T-helper 1 cell (primary cell): ENCODE measurements at places on chromosomes 3 and 15.

DNA sequence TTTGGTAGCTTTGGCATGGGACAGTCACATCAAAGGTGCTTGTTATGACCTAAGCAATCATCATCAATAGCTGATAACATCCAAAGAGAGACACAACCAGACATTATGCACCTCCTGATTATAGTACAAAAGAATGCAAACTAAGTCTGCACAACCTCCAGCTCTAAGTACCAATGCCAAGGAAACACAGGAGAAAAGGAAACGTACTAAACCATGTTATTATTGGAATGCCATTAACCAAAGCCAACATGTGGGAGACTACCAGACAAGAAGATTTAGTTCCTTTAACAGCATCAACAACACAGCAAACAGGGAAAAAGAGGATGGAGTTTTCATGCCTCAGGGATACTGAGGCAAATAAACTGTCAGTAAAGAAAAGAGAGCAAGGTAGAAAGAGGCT is 61.4 kb downstream of the CD47 start:
- no peak for DNase-seq

- DNase-seq: no peak
Measured at GRCh38 chr3:13217736-13218540, 144.7 kb upstream of the IQSEC1 start.

DNA sequence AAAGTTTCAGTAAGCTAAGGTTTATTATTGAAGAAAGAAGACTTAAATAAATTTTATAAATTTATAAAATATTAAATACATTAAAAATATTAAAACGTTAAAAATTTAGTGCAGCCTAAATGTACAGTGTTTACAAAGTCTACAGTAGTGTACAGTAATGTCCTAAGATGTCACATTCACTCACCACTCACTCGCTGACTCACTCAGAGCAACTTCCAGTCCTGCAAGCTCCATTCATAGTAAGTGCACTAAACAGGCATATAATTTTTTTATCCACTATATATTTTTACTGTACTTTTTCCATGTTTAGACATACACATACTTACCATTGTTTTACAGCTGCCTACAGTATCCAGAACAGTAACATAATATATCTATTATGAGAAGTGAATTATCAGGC is 51.5 kb downstream of the TJP1 start:
- no peak for DNase-seq

DNA sequence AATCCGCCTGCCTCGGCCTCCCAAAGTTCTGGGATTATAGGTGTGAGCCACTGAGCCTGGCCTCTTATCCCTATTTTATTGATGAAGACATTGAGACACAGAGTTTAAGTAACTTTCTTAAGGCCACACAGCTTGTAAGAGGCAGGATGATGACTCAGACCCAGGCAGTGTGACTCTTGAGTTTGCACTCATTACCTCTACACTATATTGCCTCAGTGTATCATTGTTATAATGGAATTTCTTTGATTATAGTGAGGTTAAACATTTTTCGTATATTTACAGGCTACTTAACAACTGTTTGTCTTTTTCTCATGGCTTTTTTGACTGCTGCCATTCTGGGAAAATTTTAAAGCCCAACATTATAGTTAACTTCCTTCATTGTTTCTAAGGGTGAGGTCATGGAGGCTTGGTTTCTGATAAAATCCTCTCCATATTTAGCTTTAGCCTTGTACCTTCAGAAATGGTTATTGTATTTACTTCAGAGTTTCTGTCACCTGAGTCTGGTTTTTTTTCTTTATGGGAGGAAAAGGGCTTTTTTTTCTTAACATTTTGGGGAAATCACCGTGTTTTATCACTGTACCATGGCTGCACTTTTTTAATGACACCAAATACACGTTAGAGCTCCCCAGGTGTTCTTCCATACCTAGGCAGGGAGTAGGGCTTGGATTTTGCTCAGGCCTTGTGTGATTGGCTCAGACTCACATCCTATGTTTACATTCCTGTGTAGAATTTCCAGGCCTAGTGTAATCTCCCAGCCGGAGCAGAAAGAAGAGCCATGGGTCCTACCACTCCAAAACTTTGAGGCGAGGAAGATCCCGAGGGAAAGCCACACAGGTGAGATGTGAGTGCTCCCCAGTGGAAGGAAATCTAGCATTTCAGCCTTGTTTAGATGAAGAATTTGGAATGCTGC is 6.3 kb downstream of the ZNF774 start:
- no peak for DNase-seq

DNA sequence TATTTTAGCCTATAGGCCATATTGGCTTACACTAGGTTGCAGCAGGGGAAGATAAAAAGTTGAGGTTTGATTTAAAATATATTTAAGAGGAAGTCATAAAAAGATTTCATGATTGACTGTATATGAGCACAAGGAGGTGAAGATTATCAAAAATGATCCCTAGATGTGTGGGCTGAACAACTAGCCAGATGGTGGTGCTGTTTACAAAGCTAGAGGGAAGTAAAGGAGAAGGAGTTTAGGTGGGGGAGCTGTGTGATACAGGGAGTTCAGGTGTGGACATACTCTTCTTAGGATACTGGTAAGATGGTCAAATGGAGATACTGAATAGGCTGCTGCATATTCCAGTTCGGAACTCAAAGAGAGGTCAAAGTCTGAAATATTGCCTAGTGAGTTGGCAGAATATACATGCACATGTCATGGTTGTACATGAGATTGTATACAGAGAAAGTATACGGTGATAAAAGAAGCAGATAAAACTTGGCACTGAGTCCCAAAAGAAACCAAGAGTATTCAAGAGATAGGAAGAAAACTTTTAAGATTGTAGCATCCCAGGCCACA is 727.8 kb downstream of the NLGN1 start:
- DNase-seq: no peak

GRCh38 chr15:35427091-35427490 is 118.9 kb downstream of the DPH6 start:
- no peak for DNase-seq

- DNase-seq: no peak
Measured at GRCh38 chr3:115139072-115139471, 8.0 kb downstream of the ZBTB20 start.

DNA sequence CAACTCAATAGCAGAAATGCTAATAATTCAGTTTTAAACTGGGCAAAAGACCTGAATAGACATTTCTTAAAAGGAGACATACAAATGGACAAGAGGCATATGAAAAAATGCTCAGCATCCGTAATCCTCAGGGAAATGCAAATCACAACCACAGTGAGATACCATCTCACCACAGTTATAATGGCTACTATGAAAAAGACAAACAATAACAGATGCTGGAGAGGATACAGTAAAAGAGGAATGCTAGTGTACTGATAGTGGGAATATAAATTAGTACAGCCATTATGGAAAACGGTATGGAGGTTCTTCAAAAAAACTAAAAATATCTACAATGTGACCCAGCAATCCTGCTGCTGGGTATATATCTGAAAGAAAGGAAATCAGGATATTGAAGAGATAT is 367.2 kb downstream of the FHIT start:
- DNase-seq: no peak
